Caco-2 (cell line): ENCODE measurements at places on chromosomes 13 and 19. TPM values are rescaled to one million over a fixed set of nuclear protein-coding genes. Genes with fewer than 3 reads are reported as not detected.

DNA sequence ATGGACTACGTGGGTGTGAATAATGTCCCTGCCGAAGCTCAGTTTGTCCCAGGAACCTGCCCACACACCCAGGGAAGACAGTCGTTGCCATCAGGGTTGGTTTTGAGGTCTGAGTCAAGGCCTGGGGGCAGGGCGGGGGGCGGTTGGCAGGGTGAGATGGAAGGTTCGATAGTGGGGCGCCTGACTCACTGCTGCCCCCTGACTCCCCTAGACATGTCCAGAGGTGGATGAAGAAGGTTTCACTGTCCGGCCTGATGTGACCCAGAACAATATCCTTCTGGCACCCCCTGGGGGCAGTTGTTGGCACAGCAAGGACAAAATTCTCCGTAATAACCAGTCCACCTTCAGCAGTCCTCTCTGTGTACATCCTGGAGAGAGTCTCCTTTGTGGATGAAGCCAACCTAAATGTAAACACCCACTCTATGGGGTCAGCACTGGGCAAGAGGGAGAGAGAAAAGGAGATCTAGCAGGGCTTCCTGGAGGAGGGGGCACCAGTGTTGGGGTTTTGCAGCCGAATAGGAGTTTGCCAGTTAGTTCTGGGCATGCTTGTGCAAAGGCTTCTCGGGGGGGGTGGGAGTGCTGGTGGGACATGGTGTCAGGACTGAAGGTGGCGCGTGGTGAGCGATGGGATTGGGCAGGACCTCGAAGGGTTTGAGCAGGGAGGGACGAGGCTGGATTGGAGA, 19.6 kb upstream of the B3GNT3 start:
- DNase-seq: peak; percentile 64

C19orf85 gene
- total RNA-seq: not detected in 2 replicates

THSD8 gene
- total RNA-seq: 23.9 and 25.9 TPM in 2 replicates

IZUMO2 gene
- not detected in 2 replicates for total RNA-seq

F10 gene
- 26.3 and 34.3 TPM in 2 replicates for total RNA-seq

- DNase-seq: no peak
Measured at GRCh38 chr13:22061371-22061805, 390.5 kb downstream of the FGF9 start.

PNMA8B gene
- total RNA-seq: 0.11 TPM in 1 of 2 replicates, not detected in the other

DNA sequence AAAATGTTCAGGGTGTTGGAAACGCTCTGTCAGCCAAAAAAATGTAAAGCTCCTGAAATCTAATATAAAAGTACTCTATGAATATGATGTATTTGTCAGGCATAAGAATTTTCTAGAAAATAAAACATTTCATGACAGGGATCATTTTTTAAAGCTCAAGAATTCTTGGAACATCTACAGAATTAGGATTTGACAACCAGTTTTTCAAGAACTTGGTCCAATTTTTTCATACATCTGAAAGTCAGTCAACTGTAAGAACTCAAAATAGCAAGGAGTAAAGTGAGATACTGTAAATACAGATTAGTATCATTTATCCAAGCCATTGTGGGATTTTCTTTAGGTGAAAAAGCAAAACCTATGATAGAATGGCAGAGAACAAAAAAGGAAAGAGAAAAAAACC, 41.6 kb upstream of the CLDN10 start:
- no peak for DNase-seq

DNA sequence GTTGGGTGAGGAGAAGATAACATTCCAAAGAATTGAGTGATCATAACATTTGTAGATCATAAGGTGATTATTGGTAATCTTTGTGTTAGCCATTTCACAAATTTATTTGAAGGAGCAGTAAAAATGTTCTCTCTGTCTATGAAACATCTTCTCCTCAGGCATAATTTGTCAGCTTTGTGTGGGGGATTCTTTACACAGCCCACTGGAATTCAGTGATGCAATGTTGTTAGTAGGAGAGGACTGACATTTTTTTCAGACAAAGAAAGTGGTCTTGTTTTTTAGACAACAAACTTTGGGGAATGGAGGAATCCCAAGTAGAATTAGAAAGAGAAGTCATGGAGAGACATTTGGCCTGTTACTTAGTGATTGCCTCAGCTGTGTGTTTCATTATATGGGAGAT, 100.3 kb downstream of the ITGBL1 start:
- no peak for DNase-seq

TPTE2 gene
- not detected in 2 replicates for total RNA-seq

DNA sequence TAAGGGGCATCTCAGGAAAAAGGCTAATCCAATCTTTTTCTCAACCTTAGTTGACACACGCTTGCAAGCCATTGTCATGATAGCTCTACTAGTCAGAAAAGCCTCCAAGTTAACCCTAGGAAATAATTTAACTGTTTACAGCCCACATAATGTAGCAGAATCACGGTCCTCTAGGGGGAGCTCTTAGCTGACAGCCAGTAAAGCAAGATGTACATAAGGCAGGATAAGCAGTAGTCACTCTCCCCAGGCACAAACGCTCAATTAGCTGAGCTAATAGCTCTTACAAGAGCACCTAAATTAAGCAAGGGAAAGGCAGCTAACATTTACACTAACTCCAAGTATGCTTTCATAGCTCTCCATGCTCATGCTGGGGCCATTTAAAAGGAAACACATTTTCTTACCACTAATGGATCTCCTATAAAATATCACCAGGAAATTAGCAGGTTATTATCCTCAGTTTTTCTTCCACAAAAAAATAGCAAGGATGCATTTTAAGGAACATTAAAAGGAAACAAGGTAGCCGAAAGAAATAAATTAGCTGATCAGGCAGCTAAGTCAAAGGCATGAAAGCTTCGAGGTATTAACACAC, 33.7 kb upstream of the ZSCAN5A start:
- DNase-seq: no peak

- no peak for DNase-seq
Measured at GRCh38 chr13:95477187-95477586, 75.3 kb upstream of the CLDN10 start.

PSPN gene
- 2.9 and 3.4 TPM in 2 replicates for total RNA-seq

GRCh38 chr13:19586904-19587634, 25.7 kb upstream of the TPTE2 start:
- DNase-seq: peak; percentile 41

GRCh38 chr19:28401739-28402424, 811.1 kb downstream of the UQCRFS1 start:
- no peak for DNase-seq

- DNase-seq: no peak
Measured at GRCh38 chr13:73036566-73036965, 22.2 kb upstream of the KLF5 start.

DNA sequence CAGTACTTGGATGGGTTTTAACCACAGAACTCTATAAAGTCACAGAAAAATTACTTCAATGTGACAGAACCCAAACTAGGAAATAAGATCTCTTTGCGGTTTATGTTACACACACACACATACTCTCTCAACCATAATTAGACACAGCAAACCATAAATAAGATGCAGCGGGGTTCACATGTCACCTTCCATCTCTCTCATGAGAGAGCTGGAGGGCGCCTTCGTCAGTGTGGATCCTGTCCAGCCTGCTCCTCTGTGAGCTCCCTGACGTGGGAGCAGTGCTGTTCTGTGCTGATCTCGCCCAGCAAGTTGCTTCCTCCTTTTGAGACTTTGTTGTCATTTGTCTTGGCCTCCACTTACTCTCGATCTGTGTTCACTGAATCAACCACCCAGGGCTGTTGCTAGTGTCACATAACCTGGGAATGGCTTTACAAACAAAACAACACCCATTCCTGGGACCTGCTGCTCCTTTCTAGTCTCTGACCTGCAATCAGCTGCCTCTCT, 204.9 kb upstream of the KL start:
- no peak for DNase-seq

GRCh38 chr13:50942630-50943311, 33.2 kb downstream of the RNASEH2B start:
- no peak for DNase-seq
